ENCODE measurements at places on chromosomes 12 and 14.

- DNase-seq: no peak
These were observed 174.8 kb downstream of the ADGRD1 start for GRCh38 chr12:131128556-131128955.

- no peak for DNase-seq
These were observed 16.6 kb downstream of the ZFYVE21 start for GRCh38 chr14:103731916-103732867.

DNA sequence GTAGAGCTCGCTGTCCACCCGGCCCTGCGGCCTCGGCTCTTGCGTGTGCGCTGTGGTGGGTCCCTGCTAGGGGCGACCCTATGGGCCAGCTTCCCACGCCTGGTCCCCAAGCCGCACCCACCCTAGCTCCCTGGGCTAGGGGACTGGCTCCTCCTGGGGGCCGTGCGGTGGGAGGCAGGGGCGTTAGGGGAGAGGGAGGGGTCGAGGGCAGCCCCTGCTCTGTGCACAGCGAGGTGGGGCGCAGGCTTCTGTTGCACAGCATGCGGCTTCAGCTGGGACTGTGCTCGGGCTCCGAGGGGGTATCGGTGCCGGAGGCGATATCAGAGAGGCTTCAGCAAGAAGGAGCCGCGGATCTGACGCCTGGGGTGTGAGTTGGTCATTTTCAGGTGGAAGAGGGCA lies 86.1 kb downstream of the ALG10 start:
- no peak for DNase-seq

DNA sequence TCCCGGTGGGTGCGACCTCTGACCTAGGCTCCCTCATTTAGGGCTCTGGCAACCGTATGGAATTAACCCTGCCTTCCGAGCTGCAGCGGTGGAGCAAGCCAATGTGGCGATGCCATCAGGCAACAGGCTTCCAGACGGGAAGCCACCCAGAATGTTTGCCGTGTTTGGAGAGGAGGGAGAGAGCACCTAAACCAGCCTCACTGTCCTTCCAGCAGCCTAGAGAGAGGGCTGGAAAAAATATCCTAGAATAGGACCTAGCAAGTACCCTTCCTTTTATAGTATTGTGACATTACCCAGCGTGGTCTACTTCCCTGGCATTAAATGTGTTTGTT lies 287 bp upstream of the SLC2A13 start:
- DNase-seq: no peak

DNA sequence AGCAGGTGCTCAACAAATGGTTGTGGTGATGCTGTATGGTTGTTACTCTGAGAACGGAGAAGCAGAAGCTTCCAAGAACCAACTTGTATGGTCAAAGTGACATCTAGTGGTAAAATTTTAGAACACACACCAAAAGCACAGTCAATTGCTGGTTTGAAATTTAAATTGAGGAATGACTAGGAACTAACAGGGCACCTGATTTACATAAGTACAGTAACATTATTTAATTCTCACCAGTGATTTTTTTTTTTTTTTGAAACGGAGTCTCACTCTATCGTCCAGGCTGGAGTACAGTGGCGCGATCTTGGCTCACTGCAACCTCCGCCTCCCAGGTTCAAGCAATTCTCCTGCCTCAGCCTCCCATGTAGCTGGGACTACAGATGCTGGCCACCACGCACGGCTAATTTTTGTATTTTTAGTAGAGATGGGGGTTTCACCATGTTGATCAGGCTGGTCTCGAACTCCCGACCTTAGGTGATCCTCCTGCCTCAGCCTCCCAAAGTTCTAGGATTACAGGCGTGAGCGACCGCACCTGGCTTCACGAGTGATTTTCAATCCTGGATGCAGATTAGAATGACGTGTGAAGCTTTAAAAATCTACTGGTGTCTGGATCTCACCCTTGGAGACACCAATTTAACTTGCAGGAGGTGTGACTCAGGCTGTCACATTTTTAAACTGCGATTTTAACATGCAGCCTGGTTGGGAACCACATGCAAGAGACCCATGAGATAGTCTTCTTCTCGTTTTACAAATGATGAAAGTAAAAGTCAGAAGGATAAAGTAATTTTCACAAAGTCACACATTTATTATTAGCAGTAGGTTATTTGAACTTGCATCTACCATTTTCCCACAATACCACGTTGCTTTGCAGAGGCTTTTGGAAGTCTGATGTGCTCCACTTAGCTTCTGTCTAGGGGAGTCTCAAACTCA lies 14.1 kb upstream of the NUMB start:
- no peak for DNase-seq

DNA sequence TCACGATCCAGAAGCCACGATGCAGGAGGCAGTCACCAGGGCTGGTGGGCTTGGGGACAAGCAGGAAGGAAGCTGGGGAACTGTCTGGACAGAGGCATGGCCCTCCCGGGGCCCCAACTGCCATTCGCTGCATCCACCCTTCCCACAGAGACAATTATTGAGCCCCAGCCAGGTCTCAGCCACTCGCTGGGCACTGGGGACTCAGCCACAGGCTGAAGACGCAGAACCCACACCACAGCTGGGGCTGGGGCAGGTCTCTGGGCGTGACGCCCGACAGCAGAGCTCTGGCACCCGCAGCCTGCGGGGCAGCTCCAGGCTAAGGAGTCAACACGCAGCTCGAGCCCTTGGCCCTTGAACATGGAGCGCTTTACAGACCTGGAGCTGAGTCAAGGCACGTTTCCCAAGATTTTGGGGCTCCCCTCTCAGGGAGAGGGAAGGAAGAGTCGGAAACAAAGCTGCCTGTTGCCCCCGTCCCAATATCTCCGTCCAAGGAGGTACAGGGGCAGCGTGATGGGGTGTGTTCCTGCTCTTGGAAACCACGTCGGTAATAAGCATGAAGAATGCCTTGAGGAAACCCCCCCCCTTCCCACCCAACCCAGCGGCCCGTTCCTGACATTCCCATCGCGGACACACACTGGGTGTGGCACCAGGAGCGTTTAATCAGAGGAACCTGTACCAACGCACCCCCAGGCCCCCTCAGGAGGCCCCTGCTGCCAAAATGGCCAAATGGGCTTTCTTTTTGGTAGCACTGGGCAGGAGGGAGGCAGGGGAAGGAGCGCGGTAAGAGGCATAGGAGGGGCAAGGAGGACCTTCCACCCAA lies 6.7 kb downstream of the RIMBP2 start:
- DNase-seq: no peak

DNA sequence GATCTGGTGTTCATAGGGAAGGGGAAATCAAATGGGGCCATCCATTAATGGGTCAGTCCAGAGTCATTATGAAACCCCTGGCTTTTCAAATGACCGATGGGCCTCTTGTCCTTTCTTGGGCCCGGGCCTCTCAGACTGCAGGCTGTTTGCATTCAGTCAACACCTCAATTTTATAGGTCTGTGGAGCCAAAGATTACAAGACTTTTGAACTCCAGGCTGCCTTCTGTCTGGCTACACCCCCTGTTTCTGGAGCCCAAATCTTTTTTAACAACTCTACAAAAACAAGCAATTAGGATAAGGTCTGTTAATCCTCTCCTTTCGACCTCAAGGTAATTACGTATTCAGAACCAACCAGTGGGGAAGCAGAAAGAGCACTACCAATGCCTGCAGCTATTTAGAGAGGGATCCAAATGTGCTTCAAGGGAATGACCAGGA lies 35.6 kb downstream of the DUSP6 start:
- DNase-seq: no peak

- DNase-seq: no peak
These were observed 16.1 kb upstream of the MFAP5 start for GRCh38 chr12:8678661-8679111.

- no peak for DNase-seq
These were observed 147.1 kb downstream of the PAPOLA start for GRCh38 chr14:96649327-96649601.

Data from CD4-positive, alpha-beta T cell treated with Interferon gamma for 1 hour (primary cell).